ENCODE measurements at places on chromosomes 16 and 17.

- DNase-seq = peak; percentile 40
Observed at GRCh38 chr17:48457080-48457836, 27.2 kb upstream of the SKAP1 start.

DNA sequence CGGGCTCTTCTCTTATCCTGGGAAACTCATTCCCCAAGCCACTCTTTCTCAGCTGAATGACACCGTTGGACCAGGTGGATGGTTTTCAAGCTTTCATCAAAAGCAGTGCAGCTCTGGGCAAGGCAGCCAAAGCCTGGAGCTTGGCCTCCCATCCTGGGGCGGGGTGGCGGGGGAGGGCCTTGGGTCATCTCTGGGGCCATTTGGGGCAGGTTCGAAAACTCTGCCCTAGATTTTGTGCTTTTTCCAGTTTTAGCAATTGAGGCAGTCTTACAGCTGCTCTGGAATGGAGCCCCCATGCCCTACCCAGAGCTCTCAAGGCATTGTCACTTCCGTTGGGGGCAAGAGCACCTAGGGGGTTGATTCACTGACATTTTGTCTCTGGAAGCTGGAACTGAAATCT lies 9.1 kb downstream of the MPRIP start:
- no peak for DNase-seq

DNA sequence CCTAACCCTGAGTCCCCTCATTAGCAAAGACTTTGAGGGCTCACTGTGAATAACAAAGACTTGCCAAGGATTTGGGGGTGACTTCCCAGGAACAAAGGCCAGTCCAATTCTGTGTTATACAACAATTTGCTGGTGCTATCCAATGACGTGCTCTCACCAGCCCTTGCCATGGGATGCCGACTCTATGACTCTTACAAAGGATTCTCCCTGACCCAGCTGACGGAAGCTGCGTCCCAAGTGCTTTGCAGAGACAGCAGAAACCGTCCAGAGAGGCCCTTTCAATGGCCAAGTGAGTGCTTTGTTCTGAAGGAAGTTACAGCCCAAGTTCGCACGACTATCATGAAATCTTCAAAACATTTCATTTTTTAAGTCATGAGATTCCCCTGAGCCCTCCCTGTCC lies 345.3 kb upstream of the TNRC6C start:
- no peak for DNase-seq

- DNase-seq = no peak
Observed at GRCh38 chr17:57607553-57608120, 137.5 kb downstream of the CCDC182 start.

DNA sequence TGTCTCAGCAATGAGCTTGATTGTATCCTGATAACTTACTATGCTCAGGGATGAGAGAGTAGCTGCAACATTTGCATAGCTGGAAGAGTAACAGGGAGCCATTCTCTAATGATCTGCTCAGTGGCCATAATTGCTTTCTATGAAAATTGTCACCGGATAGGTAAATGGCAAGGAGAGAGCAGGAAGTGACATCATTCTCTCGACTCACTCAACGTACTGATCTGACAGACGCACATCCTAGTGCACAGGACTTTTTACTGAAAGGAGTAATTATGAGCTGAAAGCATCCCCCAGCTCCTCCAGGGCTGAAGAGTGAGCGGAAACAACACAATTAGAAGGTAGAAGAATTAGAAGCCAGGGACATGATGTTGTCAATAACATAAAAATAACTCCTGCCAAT lies 71.8 kb downstream of the IRX5 start:
- DNase-seq = no peak

DNA sequence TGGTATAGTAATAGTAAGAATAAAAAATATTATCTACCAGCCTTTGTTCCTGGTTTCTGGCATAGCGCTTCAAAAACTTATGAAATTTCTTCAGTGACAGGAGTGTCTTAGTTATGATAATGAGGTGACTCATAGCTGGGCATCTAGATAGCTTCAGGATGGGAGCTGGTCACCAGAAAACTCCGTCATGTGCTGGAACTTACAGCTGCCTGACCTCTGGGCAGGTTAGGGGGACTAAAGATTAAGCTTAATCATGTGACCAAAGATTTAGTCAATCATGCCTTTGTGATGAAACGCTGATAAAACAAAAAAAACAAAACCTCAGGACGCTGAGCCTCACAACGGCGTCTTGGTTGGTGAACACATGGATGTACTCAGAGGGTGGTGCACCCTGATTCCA lies 154.2 kb downstream of the MYO1D start:
- DNase-seq = no peak

DNA sequence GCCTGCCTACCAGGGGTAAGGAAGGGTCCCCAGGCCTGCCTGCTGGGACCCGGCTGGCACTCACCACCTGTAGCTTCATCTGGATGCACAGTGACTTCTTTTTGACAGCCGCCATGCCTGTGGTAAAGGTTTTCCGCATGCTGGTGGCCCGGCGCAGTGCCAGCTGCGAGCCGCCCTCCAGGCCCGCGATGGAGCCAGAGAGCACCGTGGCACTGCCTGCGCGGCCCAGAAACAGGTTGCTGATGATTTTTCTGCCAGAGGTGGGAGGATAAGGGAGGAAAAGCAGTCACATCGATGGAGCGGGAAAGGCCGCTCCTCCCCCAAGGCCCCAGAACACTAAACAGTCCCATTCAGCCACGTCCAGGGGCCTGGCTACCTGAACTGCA lies 67.4 kb downstream of the PIPOX start:
- no peak for DNase-seq

- no peak for DNase-seq
Observed at GRCh38 chr17:61212655-61213054, 187.0 kb upstream of the TBX2 start.

GRCh38 chr17:13582776-13583547 lies 18.8 kb downstream of the HS3ST3A1 start:
- no peak for DNase-seq

GRCh38 chr17:47899643-47900042 lies 3.6 kb downstream of the SP2 start:
- DNase-seq = no peak

DNA sequence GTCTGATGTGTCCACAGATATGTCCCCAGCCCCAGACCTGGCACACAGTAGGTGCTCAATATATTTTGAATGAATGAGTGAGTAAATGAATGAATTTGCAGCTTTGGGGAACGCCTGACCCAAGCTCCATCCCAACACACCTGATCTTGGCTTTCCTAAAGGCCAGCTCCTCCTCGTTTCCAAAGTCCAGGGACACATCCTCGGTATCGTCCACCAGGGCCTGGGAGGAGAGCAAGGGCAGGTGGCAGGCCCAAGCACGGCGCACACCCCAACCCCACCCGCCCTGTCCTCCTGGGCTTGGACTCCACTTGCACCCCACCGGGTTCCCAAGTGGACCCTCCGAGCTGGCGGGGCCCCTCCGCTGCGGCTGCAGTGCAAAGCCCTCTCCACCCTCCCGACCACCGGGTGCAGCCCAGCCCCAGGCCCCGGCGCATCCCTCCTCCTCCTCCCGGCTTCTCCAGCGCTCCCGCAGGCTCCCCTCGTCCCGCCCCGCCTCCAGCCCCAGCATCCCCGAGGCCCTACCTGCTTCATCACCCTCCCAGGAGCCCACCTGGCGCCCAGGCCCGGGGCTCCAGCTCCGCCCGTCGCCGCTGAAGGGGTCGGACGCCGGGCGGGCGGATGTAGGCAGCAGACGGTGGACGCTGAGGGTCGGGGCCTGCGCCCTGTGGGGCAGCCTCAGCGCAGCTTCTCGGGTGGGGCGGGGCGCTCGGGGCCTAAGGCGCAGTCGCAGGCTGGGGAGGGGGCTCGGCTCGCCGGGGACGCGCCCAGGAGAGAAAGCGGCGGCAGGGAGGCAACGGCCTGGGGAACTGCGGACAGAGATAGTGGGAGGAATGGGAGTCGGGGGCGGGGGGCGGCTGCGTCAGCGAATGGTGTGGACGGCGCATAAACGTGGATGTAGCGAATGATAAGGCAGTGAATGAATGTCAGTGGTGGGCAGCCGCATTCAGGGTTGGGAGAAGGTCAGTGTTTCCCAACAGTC lies at the start of gene TVP23A:
TVP23A (minus strand) TSS at position 832 of the 979 bp plus-strand sequence; CDS start at position 531, 301 bp downstream.
- DNase-seq = no peak

DNA sequence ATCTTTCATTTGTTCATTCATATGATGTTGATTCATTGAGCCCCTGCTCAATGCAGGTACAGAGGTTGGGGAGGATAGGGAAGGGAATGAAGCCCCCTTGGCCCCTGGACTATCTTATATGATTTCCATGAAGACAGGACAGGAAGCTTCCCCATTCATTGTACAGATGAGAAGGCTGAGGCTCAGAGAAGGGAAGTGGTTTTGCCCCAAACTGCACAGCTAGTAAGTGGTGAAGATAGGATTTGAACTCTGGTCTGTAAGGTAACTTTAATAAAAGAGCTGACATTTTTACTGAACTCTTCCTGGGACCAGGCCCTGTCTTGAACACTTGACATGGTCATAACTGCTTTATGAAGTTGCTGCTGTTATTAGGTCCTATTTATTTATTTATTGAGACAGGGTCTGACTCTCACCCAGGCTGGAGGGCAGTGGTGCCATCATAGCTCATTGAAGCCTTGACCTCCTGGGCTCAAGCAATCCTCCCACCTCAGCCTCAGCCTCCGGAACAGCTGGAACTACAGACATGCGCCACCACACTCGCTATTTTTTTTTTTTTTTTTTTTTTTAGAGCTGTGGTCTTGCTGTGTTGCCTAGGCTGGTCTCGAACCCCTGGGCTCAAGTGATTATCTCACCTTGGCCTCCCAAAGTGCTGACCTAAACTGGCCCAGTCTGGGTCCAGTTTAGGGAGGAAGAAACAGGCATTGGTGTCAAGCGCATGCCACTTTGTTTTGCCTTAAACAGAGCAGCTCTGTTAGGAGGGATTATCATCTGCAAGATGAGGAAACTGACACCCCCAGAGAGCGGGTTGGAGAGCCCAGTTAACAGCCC lies 5.0 kb downstream of the CTF1 start:
- DNase-seq = no peak

GRCh38 chr16:24700549-24701392 lies 28.7 kb upstream of the TNRC6A start:
- DNase-seq = no peak

- no peak for DNase-seq
Observed at GRCh38 chr17:4534515-4534914, 20.7 kb downstream of the MYBBP1A start.

DNA sequence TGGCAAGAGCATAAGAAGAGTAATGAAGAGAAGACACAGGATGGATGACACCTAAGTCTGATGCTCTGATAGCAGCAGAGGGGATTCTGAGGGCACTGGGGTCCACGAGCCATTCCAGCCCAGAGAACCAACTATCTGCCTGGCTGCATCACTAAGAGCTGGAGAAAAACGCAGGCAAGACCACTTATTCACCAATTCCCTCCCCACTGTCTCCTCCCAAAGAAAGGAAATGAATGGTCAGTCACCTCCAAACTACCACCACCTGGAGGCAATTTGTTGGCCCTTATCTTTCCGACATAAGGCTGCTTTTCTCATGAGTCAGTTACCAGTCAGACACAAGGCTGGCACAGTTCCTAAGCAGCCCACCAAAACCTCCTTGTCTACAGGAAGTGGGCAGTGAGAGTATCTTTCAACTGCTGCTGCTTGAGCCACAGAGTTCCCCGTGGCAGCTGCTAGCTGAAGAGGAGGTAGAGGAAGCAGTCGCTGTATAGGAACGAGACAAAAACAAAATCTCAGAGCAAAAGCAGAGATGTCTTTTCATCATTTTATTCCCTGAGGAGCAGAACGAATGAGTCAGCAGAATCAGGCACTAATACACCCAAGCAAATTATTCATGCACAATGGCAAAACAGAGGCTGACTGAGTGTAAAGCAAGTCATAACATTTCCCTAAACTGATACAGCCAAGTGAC lies 111.1 kb downstream of the SMG6 start:
- DNase-seq = no peak

- DNase-seq = no peak
Observed at GRCh38 chr17:81990836-81991683, 13.6 kb downstream of the ASPSCR1 start.

- no peak for DNase-seq
Observed at GRCh38 chr16:57013229-57013628, 23.9 kb downstream of the NLRC5 start.

DNA sequence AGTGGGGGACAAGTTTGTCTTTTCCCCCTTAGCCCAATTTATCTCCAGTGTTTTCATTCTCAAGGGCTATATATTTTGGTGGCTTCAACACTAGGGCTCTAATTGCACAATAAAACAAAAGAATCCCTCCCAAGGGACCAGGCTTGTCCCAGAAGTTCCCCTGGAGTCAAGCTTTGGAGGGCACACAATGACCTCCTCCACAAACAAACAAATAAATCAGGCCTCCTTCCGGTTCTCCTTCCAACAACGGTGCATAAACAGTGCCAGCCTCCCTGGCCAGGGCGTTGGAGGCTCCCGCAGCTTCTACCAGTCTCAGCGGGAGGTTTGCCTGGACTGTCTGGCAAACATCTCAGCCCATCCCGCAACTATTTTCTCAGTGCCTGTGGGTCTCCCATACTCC lies 188.0 kb upstream of the FOXF1 start:
- DNase-seq = no peak

DNA sequence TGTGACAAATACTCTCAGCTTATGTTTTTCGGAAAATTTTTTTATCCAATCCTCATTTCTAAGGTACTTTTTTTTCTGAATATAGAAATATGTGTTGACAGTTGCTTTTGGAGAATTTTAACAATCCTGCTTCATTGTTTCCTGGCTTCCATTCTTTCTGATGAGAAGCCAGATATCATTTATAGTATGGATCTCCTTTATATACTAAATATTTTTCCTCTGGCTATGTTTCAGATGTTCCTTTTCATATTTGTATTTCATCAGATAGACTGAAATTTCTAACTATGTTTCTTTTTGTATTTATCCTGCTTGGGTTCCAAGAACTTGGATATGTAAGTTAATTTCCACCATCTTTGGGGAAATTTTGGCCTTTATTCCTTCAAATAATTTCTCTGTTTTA lies 138.9 kb upstream of the CDH11 start:
- DNase-seq = no peak

DNA sequence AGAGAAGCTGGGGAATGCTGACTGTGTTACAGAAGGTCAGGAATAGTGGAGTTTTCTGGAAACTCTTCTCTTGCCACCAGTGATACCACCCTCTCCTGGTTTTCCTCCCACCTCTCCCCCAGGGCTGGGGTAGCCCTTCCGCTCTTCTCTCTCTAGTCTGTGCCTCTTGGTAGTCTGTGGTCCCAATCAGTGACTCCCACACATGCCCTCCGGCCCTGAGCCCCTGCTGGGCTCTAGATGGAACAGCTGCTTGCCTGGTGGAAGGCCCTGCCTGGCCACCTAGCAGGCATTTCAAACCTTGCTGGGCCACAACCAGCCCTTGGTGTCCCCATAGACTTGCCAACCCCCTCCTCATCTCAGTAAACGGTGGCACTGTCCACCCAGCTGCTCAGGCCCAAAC lies 15.2 kb upstream of the MTSS2 start:
- no peak for DNase-seq

GRCh38 chr17:144936-145670 lies 7.7 kb downstream of the SCGB1C2 start:
- no peak for DNase-seq

DNA sequence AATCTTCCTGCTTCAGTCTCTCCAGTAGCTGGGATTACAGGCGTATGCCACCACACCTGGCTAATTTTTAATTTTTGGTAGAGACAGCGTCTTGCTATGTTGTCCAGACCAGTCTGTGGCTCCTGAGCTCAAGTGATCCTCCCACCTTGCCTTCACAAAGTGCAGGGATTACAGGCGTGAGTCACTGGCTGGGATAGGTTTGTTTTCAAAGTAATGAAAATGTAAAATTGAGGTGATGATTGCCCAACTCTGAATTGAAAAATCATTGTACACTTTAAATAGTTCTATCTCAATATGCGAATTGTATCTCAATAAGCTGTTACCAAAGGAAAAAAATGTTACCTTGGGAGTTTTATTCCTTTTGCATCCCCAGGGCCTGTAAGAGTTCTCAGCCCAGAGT lies 1.2 kb upstream of the AMFR start:
- DNase-seq = no peak

GRCh38 chr17:43845766-43846165 lies 1.2 kb upstream of the CD300LG start:
- no peak for DNase-seq
